ENCODE measurements at places on chromosomes 3 and 15.

- DNase-seq, result no peak
Observed at GRCh38 chr3:194203482-194204041, 67.6 kb downstream of the HES1 start.

DNA sequence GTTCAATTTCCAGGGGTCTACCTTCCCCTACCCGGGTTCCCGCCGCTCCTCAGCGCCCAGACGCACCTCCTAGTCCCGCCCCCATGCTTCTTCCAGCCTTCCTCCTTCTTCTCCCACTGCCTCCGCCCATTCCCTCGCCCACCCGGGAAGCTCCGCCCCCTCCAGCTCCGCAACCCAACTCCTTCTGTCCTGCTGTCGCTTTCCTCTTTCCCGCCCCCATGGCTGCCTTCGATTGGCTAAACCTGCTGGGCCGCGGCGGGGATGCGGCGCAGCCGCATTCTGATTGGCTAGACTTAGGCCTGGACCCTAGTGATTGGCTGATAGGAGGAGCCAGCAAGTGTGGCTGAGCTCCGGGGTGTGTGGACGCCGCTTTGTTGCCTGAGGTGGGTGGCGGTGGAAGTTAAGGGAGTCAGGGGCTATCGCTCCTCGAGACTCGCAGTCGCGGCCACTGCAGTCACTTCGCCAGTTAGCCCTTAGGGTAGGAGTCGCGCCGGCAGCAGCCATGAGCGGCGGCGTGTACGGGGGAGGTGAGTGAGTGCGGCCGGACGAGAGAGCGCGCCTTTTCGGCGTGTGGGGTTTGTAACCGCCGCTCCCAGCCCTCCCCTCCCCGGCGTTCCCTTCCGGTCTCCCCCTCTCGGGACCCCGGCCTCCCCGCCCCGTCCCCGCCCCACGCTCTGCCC lies at the start of gene ACTL6A:
TSS of gene ACTL6A (plus strand) at position 336 of the 680 bp plus-strand sequence. CDS start at position 503, 167 bp downstream.
- peak; percentile 99 for DNase-seq

DNA sequence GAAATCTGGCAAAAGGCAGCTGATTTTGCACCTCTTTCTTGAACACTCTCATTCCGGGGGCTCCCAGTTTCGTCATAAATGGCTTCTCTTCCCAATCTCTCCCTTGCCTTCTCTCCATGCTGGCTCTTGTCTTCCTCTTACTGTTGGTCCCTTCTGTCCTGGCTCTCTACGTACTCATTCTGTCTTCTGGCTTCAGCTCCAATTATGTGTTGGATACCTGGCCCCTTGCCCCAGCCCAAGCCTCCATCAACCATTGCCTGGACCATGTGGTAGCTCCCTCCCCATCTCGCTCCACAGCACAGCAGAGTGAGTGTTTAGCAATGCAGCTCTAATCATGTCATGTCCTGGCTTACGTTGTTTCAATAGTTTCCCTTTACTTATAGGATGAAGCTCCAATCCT lies 21.7 kb upstream of the KY start:
- DNase-seq, result no peak

DNA sequence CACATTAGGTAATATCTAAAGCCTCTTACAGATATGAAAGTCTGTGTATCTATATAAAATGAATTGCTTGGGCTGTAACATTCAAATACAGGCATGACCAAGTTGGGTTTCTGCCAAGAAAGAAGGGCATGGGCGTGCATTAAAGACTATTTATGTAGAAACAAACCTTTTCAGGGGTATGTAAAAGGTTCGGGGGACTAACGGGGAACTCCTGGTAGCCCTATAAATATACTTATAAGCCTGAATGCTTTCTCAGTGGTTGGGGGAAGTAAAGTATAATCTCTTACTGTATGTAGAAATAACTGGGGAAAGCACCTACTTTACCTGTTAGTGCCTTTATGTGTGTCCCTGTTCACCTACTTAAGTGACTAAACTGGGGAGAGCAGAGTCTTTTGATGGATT lies 154.5 kb upstream of the TBL1XR1 start:
- DNase-seq, result no peak

DNA sequence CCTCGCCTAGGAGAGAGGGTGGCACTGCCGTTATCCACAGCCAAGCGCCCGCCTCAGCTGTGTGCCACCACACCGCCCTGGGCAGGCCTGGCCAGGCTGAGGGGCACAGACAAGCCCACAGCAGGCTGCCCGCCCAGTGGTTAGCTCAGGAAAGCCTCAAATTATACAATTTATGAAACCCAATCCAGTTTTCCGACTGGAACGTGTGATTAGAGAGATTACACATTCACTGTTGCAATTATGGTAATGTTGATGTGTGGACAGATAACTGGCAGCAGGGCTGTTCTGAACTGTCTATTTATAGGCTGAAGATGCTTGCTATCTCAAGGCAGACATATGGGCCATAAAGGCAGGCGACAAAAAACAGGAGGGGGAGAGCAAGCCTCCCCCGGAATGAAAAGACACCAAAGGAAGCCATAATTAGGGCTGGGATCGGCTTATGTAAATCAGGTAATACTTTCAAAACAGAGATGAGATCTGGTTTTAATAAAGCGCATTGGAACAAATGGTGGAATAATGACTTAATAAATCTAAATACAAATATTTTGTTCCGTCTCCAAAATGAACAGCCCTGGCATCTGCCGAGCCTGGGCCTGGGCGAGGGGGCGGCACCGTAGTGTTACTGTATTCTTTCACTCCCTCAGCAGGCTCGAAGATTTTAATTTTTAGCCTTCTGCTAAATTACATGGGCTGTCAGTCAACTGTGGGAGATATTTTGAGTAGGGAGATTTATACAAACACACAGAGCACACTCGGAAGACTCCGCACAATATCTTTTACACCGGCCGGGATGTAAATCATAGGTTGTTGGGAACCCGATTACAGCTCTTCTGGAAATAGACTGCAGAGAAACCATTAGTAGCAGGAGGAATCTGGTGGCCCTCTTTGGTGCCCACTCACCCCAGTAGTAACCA lies 103.1 kb upstream of the TLE3 start:
- no peak for DNase-seq

DNA sequence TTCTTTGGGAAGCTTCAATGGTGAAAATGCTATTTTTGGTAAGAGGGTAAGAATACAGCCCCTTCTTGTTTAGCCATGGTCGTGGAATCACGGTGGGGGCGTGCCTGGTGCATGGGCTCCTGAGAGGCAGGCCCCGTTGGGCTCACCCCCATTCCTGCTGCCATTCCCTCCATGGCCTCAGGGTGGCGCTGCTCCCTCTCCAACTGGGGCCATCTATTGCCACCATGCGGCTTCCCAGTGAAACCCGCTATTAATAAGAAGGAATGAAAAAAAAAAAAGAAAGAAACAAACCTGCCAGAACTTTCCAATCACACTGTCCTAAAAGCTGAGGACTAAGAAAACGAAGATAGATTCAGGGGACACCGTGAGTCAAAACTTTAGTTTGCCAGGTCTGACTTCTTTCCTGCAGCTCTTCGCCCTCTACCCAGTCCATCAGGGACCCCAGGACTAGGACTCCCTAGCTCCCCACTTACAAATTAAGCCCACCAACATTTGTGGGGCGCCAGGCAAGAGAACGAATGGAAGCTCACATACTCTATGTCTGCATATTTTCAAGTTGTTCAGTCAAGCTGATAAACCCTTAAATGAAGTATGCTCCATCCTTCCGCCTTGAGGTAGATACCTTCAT lies 30.6 kb upstream of the ABHD2 start:
- peak; percentile 90 for DNase-seq

- DNase-seq, result no peak
Observed at GRCh38 chr15:58555162-58556027, 123.6 kb downstream of the LIPC start.

DNA sequence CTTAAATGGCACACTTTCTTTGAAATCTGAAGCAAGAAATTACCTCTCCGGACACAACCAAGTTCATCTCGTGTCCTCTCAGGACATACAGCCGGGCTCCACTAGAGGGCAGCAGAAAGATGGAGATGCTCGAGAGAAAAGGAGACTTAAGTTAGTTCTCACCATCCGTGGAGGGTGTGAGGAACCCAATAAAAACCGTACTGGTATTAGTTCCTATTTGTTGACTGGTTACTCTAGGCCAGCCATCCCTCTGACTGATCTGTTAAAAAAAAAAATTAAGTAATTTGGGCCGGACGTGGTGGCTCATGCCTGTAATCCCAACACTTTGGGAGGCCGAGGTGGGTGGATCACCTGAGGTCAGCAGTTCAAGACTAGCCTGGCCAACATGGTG lies 7.9 kb upstream of the CYP11A1 start:
- no peak for DNase-seq

DNA sequence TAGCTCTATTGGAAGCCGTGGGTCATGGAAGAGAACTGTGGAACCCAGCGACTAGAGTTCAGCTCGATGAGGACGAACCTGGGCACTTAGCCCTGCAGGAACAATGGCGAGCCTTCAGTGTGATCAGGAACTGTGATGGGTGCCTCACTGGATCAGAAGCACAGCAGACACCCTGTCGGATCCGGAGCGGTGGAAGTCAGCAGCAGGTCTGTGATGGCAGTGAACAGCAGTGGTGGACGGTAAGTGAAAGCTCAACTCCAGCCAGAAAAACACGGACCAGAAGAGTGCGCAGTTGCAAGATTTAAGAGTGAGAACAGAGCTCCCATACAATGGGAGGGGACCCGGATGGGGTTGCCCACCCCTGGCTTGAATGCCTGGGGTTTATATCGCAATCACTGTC lies 282.2 kb downstream of the NSUN3 start:
- DNase-seq, result no peak

DNA sequence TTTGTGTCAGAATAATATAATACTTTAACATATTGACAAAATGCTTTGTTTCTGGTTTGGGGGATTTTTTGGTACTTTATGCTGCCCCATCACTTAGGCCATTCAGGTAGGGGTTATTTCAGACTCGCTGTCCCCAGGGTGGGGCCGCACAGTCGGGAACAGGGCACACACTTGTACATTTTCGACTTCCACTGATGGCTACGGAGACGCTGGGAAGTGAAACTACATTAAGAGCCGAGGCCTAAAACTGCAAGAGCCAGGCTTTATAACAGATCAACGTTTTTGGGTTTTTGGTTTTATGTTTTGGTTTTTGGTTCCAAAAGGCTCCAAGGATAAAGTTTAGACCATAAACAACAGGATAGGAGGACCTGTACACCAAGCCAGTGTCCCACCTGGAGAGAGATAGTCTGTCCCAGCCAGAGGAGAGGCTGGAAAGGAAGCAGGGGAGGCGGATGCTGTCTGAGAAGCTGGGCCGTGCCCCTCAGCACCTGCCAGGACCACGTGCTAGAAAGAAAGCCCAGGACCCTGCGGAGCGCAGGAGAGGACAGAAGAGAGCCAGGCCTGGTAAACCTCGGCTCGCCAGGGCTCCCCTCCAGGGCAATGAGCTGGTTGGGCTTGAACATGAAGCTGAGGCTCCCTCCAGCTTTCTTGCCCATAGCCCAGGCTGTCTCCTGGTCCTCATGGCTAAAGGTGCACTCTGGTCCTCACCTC lies 111.7 kb downstream of the CHSY1 start:
- no peak for DNase-seq

DNA sequence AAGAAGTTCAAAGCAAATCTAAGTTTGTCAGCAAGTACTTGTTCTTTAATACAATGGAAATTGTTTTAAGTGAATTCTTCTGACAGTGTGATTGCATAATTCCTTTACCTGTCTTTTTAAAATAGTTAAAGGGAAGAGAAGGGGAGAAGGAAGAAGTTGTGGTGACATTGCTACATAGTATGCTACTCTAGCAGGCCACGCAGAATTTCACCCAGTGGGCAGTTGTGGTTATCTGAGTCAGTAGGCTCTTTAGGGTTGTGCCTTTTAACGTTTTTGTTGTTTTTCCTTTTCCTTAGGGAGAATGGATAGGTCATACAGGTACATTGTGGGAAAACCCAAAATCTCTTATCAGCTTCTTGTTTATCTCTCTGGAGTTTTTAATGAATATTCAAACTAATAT lies 40.4 kb downstream of the KIF15 start:
- no peak for DNase-seq

DNA sequence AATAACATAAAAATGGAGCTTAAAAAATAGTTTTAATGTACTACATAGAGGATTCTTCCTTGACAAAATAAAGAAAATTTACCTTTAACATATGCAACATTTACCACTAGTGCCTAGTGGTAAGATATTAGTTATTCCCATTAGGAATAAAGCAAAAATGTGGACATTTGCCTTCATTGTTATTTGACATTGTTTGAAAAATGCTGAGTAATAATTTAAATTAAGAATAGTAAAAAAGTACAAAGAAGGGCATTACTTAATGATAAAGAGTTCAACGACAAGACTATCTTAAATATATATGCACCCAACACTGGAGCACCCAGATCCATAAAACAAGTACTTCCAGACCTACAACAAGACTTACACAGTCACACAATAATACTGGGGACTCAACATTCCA lies 125.7 kb downstream of the POLR2M start:
- DNase-seq, result no peak

DNA sequence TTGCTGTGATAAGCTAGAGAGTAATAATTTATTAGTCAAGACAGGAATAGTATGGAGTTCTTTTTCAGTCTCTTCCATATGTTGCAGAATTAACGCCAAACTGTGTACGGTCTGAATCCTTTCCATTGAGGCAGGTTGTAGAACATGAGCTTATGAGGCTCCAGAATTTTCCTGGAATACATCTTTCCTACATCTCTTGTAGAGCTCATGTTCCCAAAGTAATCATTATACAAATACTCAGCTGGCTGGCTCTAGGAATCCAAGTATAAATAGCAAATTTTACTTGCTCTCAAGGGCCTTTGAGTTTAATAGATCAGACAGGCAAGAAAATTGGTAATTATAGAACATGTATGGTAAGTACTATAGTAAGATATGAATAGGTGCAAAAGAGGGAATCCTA lies 419.4 kb downstream of the RBMS3 start:
- DNase-seq, result no peak

DNA sequence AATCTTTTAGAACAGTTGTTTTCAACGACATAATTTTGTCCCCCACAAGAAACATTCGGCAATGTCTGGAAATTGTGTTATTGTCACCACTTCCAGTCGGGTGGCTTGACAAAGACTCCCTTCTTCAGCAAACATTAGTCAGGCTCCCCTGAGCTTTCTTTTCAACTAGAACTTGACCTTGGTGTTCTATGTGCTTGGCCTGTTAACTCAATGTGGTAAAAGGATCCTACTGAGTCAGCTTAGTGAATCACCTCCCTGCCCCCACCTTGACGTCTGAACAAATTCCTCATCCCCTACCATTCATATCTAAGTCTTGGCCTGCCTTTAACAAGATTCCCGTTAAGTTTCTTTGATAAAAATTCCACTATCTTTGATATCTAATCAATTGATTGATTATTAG lies 465.0 kb upstream of the ROBO1 start:
- DNase-seq, result no peak

- no peak for DNase-seq
Observed at GRCh38 chr3:122988508-122988907, 39.1 kb downstream of the SEMA5B start.

DNA sequence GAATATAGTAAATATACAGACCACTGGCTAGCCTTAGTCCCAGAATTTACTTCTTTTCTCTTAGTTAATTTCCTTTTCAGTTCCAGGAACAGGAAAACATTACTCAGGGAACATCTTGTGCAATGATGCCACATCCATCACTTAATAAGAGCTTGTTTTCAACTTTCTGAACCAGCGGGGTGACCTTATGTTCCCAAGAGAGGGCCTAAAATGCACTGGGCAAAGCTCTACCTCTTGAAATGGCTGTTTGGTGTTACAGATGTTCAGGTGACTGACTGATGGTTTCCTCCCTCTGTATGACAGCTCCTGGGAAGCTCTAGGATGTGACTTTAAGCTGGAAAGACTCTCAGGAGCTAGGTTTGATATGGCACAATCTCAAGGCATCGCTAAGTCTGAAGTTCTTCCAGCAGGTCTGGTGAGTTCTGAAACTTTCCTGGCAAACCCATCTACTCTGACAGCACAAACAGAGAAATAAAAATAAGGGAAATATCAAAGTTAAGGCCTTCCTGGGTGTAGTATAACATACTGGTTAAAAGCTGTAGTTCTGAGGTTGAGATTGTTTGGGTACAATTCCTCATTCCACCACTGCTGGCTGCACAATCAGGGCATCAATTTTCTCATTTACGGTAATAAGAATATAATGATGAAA lies 98.6 kb downstream of the ZIC1 start:
- DNase-seq, result no peak

Measured in mesothelial cell of epicardium (in vitro differentiated cells).